Muscle of leg (tissue), 16 donors: ENCODE measurements at places on chromosomes 1 and 21.

DNA sequence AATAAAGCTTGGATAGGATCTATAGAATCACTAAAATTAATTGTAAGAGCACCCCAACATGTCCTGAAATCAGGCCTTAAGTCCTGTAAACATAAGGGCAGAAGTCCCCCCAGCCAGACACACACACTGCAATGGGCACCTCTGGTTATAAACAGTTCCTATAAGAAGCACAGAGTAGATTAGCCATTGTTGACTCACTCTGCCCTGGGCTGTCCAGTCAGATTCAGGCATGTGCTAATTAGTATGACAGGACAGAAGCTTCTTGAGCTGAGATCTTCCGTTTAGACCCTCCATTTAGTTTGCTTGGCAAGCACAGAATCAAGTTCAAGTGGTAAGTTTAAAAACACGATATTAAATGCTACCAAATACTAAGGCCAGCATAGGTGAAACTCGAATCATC lies 11.8 kb upstream of the DENND1B start:
- no peak for DNase-seq

- DNase-seq, result no peak
These were observed 2.2 kb downstream of the DEGS1 start for GRCh38 chr1:224185208-224185607.

DNA sequence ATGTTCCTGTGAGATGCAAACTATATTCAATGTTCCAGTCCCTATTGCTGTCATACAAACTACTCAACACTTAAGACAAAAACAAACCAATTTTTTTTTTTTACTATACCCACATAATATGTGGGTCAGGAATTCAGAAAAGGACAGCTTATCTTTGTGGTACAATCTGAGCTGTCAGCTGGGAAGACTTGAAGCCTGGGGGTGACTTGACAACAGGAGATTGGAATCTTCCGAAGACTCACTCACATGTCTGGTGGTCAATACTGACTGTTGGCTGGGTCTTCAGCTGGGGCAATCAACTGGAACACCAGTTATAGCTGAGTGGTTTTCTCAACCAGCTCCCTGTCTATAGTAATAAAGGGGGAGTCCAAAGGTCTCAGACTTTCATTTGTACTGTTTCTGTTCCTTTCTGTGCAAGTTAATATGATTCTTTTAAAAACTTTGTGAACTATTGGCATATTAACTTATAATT lies 81.7 kb upstream of the ATP1B1 start:
- no peak for DNase-seq

DNA sequence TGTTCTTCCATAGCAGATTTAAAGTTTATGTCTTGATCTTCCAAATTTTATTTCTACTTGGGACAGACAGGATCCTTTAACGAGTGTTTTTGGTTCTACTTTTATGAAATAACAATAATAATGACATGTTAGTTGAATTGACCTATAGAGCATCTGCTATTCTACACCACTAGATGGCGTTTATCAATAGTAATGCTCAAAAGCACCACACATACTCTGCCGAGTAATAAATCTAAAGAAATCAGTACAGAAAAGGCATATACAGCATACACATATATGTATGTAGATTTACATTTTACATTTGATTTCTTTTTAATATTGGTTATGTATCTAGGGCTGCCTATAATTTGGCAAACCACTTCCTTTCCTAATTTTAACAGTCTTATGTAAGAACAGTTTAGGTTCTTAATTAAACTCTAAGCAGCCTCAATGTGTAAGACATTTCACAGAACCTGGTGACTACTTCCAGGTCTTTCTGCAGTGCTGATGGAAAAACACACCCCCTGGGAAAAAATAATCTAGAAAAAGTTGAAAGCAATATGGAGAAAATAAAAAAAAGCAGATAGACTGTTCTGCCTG lies 5.9 kb upstream of the SIPA1L2 start:
- DNase-seq, result peak; percentile 76

DNA sequence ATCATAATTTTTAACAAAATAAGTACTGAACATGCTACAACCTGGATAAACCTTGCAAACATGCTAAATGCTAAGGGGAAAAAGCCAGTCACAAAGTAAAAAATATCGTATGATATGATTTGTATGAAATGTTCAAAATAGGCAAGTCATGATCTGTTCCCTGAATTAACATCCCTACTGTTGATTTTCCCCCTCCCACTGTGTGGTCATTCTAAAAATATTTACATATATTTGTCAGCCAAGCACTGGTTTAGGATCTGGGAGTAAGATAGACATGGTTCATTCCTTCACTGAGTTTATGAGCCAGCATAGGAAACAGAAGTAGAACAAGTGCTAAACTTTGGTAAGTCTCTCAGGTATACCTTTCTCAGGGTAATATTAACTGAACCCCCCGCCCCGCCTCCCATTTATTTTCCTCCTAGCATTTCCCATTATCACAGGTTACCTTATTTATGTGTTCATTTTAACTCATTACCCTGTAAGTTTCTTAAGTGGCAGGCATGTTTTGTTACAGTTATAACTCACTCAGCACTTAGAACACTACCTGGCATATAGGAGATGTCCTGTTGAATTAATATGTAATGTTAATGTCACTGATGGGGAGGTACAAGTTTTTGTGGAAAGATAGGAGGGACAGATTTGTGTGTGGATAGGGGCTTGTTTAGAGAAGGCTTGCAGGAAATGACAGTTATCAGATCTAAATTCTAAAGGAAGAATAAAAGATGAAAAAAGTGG lies 12.3 kb downstream of the UQCRH start:
- DNase-seq, result no peak

- no peak for DNase-seq
These were observed 171.0 kb downstream of the ZC3H11B start for GRCh38 chr1:219441884-219442283.

DNA sequence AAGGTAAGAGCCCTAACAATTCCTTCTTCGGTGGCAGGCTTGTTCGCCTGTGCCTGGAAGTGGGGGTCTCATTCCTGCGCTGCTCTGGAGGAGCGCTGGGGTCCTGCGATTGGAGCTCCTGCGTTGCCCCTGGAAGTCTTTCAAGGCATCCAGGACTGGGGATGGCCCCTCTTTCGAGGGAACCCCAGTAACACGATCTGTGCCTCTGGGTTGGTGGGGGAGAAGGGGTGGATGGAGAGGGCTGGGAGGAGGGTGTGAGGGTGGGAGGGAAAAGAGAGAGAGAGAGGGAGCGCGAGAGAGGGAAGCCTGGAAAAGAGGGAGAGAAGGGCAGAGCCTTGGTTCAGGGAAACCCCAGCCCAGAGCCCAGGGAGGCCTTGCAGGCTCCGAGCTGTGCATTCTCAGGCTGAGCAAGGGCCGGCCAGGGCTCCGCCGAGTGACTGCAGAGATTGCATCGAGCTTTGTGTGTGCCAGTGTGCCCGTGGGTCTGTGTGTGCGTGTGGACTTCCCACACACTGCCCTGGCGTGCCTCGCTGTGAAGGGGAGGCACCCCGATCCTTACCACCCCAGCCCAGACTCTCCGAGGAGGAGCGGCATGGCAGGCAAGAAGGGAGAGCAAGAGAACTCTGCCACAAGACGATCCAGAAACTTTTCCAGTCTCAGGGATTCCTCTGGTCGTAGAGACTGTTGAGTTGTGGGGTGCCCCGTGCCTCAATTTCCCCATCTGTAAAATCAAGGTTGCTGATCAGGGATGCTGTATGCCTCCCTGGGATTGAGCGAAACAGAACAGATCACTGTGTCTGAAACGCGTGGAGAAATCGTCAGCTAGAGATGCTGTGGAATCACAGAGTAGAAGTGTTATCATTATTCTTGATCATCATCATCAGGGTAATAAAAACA lies 619 bp downstream of the BCL9 start:
- DNase-seq, result peak; percentile 90

GRCh38 chr1:209454340-209454994 lies 129.0 kb upstream of the CAMK1G start:
- DNase-seq, result peak; percentile 67

DNA sequence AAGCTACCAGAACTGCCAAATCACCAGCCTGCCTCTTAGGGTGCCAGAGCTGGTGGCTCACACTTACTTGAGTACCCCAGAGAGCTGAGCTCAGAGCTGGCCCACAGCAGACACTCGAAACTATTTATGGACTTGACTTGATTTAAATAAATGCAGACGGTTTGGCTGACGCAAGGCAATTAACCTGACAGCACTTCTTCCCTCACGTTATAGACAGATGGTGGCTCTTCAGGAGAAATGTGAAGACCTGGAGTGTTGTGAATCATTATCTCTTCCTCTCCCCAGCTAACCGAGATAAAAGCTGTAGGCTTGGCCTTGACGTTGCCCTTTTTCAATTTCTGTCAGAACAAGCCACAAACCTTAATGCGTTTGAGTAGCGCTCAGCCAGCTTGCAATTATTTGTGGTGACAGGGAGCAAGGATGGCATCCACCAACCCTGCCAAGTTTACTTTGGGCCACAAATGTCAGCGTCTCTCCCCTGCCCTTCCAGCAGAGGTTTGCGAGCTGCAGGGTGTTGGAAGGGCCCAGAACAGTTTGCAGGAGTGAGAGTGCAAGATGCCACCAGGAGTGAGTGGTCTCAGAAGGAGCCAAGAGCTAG lies 34.0 kb upstream of the BCAR3 start:
- no peak for DNase-seq

GRCh38 chr1:69146303-69146702 lies 421.4 kb upstream of the LRRC7 start:
- no peak for DNase-seq

DNA sequence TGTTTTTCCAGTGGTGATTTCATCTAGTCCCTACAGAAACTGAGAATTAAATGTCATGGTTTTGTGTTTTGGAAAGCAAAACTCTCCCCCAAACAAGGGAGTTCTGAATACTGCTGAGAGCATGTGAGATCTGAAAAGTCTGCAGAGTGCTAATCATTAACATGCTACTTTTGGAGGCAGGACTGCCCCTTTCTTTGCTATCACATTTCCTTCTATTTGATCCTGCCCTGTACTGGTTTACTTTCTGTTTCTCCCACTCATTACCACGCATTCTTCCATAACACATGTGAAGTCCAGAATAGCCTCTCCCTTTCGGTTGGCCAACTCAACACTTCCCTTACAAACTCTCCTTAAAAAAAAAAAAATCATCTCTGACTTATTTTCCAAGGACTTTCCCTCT lies 63.6 kb downstream of the GADD45A start:
- peak; percentile 68 for DNase-seq

GRCh38 chr1:116242741-116243140 lies 130.3 kb upstream of the ATP1A1 start:
- DNase-seq, result no peak

- DNase-seq, result peak; percentile 22
These were observed 20.5 kb upstream of the CD2 start for GRCh38 chr1:116733476-116734365.

DNA sequence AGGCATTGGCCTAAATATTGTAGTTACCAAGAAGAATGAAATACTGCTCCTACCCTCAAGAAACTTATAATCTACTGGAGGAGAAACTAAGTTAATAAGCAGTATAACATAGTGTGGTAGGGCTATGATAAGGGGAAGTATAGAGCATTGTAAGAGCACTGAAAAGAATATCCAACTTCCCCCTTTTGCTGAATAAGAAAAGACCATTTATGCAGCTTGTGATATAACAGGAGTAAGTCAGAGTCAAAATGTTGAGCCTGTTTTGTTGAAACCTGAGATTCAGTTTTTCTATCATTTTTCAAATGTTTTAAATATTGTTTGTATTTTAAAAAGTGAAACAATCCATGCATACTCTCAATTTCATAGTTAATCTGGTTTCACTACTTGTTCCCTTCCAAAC lies 48.3 kb upstream of the FCRL4 start:
- DNase-seq, result peak; percentile 5

DNA sequence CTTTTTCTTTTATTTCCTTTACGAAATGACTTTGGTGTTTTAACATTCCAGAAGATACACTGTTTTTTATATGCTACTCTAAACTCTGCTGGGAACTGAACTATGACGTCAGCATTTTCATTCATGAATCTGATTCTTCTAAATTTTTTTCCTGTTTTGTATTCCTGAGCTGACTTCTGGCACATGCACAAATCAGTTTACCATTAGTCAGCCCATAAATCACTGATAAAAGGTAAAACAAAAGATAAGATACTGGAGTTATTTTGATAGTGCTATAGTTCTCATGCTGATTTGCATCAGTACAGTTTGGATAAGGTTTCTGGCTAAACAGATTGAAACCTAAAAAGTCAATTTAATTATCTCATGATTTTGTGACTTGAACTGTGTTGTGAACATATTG lies 10.4 kb downstream of the CAMTA1 start:
- peak; percentile 37 for DNase-seq

- DNase-seq, result no peak
These were observed 155.1 kb upstream of the IGSF21 start for GRCh38 chr1:17952506-17952905.

DNA sequence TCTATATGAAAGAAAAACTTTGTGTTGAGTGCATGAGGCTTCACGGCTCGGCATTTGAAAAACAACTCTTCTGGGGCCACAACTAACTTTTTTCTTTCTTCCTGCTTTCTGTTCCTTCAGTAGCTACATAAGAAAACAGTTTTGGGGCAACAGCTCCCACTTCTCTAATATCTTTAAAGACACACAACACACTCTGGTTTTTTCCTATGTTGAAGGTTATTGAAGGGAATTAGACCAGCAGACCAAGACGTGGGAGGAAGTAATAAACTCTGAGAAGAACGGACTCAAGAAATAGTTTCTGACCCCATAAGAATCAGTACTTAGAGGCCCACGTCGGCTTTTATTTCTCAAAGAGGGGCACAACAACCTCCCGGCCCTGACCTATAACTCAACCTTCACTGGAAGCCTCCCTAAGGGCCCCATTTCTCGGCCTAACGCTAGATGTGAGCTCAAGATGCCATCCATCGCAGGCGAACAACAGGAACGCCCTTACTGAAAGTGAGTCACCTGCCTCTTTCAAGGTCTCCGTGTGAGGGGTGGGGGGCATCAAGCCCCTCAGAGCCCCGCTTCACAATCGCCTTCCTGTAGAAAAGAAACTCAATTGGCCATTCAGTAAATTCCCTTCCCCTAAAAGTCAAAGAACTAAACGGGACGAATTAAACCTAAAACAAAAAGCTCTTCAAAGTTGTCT lies 844 bp downstream of the ZMYM6 start:
- peak; percentile 53 for DNase-seq

DNA sequence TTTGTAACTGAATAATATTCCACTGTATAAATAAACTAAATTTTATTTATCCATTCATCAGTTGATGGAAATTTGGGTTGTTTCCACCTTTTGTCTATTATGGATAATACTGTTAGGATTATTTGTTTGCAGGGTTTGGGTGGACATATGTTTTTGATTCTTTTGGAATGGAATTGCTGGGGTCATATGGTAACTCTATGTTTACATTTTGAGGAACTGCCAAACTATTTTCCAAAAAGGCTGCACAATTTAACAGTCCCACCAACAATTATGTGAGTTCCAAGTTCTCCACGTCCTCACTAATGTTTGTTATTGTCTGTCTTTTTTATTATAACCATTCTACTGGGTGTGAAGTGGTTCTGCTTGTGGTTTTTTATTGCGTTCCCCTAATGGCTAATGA lies 4.3 kb upstream of the SERBP1 start:
- DNase-seq, result peak; percentile 41
